ENCODE measurements at places on chromosomes 3 and 15.

DNA sequence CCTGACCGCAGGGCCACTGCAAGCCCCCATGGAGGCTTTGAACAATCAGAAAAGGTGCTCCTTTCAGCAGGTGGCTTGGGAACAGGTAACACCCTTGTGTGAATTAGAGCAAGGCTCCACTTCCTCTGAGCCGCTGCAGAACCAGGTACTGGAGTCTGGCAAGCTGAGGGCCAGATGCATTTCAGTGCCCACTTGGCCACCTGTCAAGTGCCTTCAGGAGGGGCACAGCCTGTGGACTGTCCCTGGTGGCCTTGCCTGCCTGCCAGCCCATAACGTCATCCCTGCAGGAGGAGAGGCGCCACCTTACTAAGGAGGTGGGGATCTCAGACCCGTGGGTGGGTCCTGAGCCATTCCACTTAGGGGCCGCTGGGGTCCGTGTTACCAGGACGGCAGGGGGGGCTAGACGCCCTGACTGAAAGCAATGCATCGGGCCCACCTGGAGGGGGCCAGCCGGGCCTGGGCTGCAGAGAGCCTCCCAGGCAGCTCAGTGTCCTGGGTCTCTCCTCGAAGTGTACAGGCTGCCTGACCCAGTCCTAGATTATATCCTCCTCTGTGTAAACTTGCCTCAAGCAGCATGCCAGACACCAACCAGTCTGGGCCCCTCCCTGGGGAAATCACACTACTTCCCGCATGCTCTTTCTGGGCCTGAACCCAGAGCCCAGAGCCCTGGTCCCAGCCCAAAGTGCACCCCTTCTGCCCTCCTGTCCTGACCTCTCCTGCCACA, 16.1 kb downstream of the SPTBN5 start:
- DNase-seq, result no peak

GRCh38 chr3:134852893-134853351, 57.9 kb downstream of the EPHB1 start:
- DNase-seq, result no peak

GRCh38 chr3:72536206-72536877, 311.9 kb downstream of the SHQ1 start:
- peak; percentile 33 for DNase-seq

DNA sequence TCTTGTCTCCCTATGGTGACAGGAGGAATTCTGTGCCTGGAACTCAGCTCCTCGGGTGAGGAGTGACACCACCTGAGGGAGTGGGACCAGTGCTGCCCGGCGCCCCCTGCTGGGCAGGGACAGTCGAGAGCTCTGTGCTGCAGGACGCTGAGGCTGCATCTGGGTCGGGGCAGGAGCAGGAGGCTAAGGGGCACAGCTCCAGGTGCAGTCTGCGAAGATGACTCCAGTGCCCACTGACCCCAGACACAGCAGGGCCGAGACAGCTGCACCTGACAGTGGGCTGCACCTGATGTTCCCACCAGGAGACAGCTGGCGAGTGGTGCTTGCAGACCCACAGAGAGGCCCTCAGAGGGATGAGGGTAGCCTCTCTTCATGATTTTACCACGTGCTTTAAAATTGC, 152.9 kb downstream of the ATP10A start:
- peak; percentile 30 for DNase-seq

DNA sequence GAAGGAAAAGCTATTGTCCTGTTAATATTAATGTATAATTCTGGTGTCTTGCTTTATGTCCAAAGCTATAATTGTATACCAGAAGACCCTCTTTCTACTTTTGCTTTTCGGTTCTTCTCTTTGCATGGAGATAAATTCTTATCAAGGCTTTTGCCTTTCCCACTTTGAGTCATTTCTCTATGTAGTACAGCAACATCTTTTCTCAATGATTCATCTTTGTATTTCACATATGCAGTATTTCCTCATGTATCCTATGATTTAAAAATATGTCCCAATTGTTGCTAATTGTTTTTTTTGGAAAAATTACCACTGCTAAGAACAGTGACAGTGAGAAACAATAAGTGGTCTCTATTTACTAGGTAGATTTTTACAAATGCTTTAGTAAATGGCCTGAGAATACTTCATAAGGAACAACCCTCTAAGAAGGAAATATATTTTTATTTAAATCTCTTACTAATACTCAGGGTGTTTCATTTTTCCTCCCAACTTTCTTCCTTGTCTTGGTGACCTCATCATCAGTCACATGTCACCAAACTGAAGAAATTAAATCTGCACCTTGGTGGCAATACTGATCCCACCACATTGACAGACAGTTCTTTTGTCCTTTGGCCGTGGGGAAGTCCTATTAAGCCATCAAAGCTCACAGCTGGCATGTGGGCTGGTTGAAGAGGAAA, 290.6 kb downstream of the SATB1 start:
- no peak for DNase-seq

GRCh38 chr3:78887029-78887428, 880.8 kb downstream of the ROBO1 start:
- DNase-seq, result no peak

- DNase-seq, result no peak
These were observed 29.3 kb upstream of the SLC24A5 start for GRCh38 chr15:48091522-48091921.

- no peak for DNase-seq
These were observed 2.1 kb downstream of the TM6SF1 start for GRCh38 chr15:83109532-83109931.

- no peak for DNase-seq
These were observed 324.3 kb downstream of the FEZF2 start for GRCh38 chr3:62049033-62049432.

DNA sequence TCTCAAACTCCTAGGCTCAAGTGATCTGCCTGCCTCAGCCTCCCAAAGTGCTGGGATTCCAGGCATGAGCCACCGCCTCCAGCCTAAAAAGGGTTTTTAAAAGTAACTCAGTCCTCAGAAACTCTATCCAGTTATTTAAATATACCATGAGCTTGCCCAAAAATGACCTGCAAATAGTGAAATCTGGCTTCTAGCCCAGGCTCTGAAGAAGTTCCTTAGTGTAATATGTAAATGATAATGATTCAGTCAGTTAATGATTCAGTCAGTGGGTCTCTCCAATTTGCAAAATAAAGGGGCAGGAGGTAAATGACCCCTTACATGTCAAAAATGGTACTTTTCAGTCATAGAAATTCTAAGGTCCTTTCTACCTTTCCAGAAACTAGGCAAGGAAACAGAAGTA, 28.8 kb downstream of the LRRC2 start:
- DNase-seq, result no peak

DNA sequence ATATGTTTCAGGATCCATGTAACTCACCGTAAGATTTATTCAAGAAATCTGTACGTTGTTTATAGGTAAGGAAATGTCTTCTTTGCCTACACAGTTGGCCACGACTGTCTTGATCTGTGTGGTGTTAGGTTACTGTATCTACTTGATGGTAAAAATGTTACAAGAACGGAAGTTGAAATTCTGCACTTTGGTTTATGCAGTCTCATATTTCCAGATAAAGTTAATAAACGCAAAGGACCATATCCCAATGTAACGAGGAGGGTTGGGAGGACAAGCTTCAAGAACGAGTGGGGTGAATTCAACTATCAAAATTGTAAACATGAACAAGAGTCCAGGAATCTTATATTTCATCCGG, 1.0 kb downstream of the USF3 start:
- DNase-seq, result no peak

DNA sequence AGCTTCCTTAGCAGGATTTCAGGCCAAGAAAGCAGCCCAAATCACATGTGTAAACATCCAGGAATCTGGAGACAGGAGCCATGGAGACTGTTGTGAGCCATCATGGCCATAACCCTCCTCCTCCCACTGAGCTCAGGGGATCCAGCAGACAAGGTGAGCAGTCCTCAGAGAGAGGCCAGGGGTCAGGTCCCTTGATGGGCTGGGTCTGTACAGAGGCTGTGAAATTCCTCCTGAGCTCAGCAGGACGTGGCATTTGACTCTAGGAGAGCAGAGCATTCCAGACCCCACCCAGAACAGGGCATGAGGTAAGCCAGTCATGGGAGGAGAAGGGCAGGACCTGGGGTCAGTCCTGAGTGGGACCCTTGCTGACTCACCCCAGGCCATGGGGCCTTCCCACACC, 67.0 kb upstream of the ACAN start:
- no peak for DNase-seq

DNA sequence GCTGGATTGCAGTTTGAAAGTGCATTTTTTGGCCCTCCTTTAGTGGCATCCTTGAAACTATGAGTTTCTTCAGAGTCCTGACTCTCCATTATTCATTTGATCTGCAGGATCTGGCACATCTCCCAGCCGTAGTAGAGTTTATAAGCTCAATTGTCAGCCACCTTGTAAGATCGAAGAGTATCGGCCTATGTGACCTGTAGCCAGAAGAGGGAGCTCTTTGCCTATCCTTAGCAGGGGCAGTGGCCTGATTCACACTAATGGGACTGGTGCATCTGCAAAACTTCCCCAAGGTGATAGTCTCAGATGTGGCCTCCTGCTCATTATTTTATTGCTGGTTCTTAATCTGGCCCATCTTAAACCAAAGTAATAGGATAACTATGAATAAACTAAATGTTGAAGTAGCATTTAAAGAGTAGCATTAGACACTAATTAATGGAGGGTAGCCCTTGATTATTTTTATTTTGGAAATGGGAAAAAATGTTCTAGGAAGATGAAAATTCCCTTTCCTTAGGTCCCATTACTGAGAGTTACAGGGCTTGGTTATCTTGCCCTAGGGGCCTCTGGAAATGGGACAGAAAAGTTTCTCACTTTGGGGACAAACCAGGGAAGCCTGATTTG, 21.2 kb downstream of the GCSAM start:
- DNase-seq, result peak; percentile 68

GRCh38 chr3:46080124-46080968, 53.1 kb upstream of the XCR1 start:
- DNase-seq, result no peak

GRCh38 chr3:138692152-138692551, 83.6 kb downstream of the FAIM start:
- DNase-seq, result no peak

- DNase-seq, result no peak
These were observed 214.9 kb downstream of the CBLB start for GRCh38 chr3:105653868-105654267.

GRCh38 chr3:79253704-79254103, 514.1 kb downstream of the ROBO1 start:
- no peak for DNase-seq

DNA sequence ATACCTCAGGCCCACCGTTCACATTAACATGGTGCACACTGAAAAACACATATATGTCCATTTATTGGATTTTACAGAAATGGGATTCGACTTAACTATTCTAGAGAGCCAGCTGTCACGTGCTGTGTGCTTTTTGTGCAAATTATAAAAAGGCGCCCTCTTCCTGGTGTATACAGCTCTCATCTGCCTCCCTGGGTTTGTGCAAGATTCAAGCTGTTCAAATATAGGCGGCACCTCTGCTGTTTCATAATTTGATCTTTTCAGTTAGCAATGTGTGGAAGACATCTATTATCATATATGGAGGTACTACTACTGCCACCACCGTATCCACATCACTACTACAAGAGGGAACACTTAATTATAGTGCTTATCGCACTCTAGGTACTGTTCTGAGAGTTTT, 187.6 kb downstream of the EBLN2 start:
- no peak for DNase-seq

DNA sequence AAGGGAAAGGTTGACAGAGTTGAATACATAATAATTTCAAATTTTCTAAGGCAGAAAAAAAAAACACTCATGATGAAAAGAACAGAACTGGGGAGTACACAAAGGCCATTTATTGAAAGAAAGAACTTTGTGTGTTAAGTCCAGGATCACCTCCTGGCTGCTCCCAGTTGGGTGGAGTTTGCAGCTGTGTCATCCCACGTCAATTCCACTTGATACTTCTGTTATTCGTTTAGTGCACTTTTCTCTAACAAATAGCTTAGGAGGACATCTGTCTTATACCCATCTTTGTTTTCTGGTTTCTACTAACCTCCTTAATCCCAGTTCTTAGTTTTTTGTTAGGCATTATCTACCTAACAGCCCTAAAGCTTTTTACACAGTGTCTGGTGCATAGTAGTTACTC, 44.7 kb downstream of the SGO1 start:
- DNase-seq, result no peak

GRCh38 chr3:15576475-15576874, 24.9 kb downstream of the HACL1 start:
- no peak for DNase-seq

DNA sequence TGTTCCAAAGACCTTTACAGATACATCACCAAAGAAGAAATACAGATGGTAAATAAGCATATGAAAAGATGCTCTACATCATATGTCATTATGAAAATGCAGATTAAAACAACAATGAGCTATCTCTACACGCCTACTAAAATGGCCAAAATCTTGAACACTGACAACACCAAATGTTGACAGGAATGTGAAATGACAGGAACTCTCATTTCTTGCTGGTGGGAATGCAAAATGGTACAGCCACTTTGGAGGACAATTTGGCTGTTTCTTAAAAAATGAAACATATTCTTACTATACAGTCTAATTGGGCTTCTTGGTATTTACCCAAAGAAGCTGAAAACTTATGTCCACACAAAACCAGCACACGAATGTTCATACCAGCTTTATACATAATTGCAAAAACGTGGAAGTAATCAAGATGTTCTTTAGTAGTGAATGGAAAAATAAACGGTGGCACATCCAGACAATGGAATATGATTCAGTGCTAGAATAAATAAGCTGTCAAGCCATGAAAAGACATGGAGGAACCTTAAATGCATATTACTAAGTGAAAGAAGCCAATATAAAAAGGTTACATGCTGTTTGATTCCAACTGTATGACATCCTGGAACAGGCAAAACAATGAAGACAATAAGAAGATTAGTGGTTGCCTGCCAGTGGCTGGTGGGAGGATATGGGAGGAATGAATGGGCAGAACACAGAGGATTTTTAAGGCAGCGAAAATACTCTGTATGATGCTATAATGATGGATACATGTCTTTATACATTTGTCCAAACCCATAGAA, 81.3 kb upstream of the NEDD4 start:
- no peak for DNase-seq

DNA sequence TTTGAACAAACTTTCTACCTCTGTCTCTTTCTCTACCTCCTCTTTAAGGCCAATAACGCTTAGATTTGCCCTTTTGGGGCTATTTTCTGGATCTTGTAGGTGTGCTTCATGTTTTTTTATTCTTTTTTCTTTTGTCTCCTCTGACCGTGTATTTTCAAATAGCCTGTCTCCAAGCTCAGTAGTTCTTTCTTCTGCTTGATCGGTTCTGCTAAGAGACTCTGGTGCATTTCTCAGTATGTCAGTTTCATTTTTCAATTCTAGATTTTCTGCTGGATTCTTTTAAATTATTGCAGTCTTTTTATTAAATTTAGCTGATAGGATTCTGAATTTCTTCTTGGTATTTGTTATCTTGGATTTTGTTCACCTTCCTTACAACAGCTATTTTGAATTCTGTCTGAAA, 148.7 kb downstream of the RSRC1 start:
- DNase-seq, result no peak

DNA sequence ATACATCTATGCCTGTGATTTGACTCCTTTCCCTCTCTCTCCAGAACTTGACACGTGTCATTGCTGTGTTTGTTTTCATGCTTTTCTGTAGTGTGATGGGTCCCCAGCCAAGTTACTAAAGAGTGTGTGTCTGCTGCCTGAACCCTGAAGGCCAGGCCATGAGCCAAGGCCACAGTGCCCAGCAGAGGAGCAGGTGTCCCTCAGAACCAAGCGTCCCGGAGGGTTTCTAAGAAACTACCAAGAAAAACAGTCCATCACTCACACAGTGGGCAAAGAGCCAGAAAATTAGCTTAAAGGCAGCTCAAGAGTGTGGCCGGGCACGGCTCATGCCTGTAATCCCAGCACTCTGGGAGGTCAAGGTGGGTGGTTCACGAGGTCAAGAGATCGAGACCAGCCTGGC, 35.2 kb downstream of the FBXO45 start:
- no peak for DNase-seq

GRCh38 chr15:48031973-48032372, 88.8 kb upstream of the SLC24A5 start:
- no peak for DNase-seq
